IMR-90 (cell line): ENCODE measurements at places on chromosomes 2 and 18.

DNA sequence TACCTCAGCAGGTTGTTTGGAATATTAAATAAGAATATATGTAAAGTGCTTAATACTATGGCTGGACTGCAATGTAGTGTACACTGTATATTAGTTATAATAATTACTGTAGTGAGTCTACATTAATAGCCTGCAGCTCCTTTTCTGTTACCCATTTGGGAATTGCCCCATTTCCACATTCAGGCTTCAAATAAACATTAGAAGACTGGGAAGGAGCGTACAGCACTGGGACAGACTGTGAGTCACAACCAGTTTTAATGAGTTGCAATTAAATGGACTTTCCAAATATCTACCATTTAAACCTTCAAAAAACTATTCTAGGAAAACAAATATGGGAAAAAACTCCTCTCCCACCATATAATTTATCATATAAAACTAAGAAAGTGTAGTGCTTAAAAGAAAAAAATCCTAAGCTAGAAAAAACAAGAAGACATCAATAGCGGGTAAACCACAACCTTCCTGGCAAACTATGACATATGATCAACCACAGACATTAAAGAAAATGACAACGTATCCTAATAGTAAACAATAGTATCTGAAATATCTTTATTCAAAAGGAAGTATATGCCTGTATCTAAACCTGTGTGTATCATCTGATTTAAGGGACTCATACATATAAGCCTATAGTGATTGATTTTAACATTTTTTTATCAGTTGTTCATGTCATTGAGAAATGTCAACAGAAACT is 86.1 kb downstream of the TRIP12 start:
- H3K27me3 ChIP-seq, result no peaks in the 10 kb centered on the region
- H3K4me3 ChIP-seq, result no peak overlapping the region
- H3K36me3 ChIP-seq, result peaks cover 20% of the 10 kb centered on the region
- H3K4me1 ChIP-seq, result 0 out of 2 replicates have a peak, but pooled peaks cover 3% of the 10 kb centered on the region
- DNase-seq, result peak; percentile 77

DNA sequence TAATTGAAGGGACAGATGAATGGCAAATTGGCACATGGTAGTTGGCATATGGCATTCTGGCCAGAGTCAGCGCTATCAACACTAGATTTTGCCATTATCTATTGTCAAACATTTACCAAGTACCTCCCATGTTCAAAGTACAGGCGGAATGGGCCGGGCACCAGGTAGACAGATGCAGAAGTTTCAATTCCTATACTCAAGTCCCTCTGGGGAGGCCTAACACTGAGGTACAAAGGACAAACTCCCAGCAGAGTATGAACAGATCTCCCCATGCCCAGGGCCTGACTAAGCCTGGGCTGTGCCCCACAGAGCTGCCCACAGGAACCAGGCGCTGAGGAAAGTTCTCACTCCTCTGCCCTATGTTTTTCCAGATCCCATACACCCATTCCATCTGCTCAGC is 257.5 kb upstream of the KLHL29 start:
- H3K4me1 ChIP-seq, result no peaks in the 10 kb centered on the region
- H3K4me3 ChIP-seq, result no peak overlapping the region
- no peak for DNase-seq

GRCh38 chr2:67883316-67884087 is 179.3 kb downstream of the C1D start:
- no peak for DNase-seq
- H3K27me3 ChIP-seq, result no peaks in the 10 kb centered on the region; the same call in 1 of the 2 replicates
- no peak overlapping the region for H3K27ac ChIP-seq
- H3K4me1 ChIP-seq, result no peaks in the 10 kb centered on the region
- no peak overlapping the region for H3K4me3 ChIP-seq

GRCh38 chr2:118693287-118693822 is 154.1 kb downstream of the EN1 start:
- H3K27me3 ChIP-seq, result no peaks in the 10 kb centered on the region
- no peaks in the 10 kb centered on the region for H3K36me3 ChIP-seq
- peaks cover 1% of the 10 kb centered on the region; the same call in 1 of the 2 replicates for H3K4me1 ChIP-seq
- DNase-seq, result no peak

GRCh38 chr2:216568576-216568975 is 64.6 kb upstream of the IGFBP2 start:
- H3K36me3 ChIP-seq, result no peaks in the 10 kb centered on the region
- no peaks in the 10 kb centered on the region for H3K4me1 ChIP-seq
- H3K27me3 ChIP-seq, result peaks cover 10% of the 10 kb centered on the region

- H3K4me3 ChIP-seq, result no peak overlapping the region
- H3K27me3 ChIP-seq, result no peaks in the 10 kb centered on the region
- H3K4me1 ChIP-seq, result peaks cover 14% of the 10 kb centered on the region
- no peaks in the 10 kb centered on the region for H3K36me3 ChIP-seq
- peak; percentile 95 for DNase-seq
- peak overlapping the region; percentile 88 for H3K27ac ChIP-seq
These were observed 38.0 kb downstream of the NPAS2 start for GRCh38 chr2:100857915-100858314.

DNA sequence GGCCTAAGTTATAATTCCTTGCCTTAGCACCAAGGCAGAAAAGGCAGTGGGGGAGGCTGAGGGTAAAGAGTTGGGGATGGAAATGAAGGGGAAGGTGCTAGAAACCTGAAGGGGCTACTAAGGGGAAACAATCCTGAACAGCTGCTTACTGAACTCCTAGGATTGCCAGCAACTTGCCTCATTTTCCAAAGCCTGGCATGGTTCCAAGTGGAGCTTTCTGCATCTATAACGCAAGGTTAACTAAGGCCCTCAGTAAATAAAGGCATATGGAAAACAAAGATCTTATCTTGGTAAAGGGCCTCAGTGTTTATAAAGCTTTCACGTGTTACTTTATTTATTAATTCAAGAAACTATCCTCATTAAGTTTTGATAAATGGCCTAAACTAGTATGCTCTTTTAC is 10.9 kb downstream of the MEP1B start:
- no peak overlapping the region for H3K27ac ChIP-seq
- H3K27me3 ChIP-seq, result no peaks in the 10 kb centered on the region; the same call in 1 of the 2 replicates
- H3K36me3 ChIP-seq, result no peaks in the 10 kb centered on the region

- no peaks in the 10 kb centered on the region for H3K36me3 ChIP-seq
- no peaks in the 10 kb centered on the region for H3K4me1 ChIP-seq
- no peak for DNase-seq
- no peak overlapping the region for H3K4me3 ChIP-seq
These were observed 208.2 kb downstream of the CCDC178 start for GRCh38 chr18:33232318-33232626.

DNA sequence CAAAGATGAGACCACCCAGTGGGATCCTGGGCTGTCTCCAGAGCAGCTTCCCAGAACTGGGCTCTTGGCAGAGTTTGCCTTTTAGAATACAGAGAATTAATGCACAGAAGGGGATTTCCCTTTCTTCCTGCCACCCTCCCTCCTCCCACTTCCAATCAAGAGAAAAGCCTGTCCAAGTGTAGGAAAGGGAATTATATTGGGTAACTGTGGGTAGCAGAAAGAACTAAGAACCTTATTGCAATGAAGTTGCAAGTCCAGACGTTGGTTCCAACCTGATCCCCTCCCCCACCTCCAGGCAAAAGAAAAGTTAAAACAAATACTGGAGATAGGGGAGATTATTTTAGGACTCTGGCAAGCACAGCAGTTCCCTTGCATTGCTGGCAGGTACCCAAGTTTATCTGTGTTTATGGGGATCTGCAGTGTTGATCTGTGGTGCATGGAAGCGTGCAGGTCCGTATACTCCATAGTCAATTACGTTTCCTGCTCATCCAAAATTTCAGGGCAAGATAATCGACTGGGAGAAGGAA is 114.3 kb downstream of the PRKCE start:
- H3K36me3 ChIP-seq, result no peaks in the 10 kb centered on the region
- H3K4me3 ChIP-seq, result no peak overlapping the region
- DNase-seq, result peak; percentile 36
- H3K4me1 ChIP-seq, result peaks cover 6% of the 10 kb centered on the region; the same call in 1 of the 2 replicates
- H3K27ac ChIP-seq, result no peak overlapping the region

DNA sequence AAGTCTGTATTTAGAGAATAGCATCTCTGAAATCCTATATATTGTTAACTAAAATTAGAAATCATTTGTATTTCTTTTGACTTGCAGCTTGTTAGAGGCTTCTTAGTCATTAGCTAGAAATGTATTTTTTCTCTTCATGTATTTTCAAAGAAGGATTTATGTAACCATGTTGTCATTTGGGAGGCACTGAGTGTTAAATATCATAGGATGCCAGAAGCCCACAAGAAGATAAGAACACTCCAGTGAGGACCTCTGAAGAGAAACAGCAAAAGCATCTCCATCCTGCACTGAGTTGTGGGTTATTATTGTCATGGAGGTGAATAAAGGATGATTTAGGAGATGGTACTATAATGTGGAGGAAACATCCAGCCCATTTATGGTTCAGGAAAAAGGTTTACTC is 93.5 kb downstream of the UBE2E3 start:
- peak; percentile 71 for DNase-seq
- H3K36me3 ChIP-seq, result peaks cover 3% of the 10 kb centered on the region
- no peaks in the 10 kb centered on the region for H3K27me3 ChIP-seq
- peaks cover 3% of the 10 kb centered on the region for H3K4me1 ChIP-seq
- no peak overlapping the region for H3K27ac ChIP-seq

DNA sequence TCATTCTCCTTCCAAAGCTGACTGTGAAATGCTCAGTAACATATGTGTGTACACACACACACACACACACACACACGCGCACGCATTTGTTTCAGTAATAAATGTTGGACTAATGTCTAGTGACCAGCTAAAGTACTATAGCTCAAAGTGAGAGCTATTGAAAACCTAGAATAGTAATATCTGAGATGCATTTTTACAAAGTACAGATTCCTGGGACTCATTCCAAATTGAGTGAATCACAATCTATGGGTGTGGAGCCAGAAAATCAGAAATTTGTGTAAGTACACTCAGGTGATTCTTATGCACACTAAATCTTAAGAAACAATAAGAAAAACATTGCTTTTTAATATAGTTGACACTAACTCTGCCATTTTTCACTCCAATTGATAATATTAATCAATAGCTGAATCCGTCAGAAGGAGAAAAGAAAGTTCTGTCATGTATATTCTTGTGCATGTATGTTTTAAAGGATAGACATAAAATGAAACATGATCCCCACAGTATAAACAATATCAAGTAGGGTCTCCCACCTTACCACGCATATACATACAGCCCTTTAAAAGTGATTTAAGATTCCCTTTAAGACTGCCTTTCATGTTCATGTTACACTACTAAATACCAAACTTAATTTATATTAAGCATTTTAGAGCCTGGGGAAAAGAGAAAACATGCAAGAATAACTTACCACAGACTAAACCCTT is 123.5 kb downstream of the ATAD2B start:
- H3K27me3 ChIP-seq, result no peaks in the 10 kb centered on the region
- DNase-seq, result peak; percentile 79
- no peak overlapping the region for H3K27ac ChIP-seq
- no peaks in the 10 kb centered on the region for H3K36me3 ChIP-seq

DNA sequence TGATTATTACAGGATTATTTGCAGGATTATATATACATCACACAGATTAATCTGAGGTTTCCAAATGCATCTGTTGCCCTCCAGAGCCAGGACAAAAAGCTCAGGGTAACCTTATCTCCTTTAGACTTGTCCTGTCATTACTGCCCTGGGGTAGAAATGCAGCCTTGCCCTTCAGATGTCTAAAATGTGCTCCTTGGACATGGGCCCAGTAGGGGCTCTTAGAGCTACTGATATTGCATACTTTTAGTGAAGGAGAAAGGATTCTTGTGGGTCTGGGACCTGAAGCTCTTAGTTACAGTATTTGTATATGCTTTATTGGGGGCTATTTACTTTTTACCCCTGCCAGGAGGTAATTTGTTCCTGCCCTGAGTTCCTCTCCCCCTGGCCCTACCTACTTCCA is 56.1 kb downstream of the PRKRA start:
- H3K27me3 ChIP-seq, result no peaks in the 10 kb centered on the region
- no peak for DNase-seq
- no peak overlapping the region for H3K4me3 ChIP-seq
- no peaks in the 10 kb centered on the region for H3K4me1 ChIP-seq
- no peaks in the 10 kb centered on the region for H3K36me3 ChIP-seq
- no peak overlapping the region for H3K27ac ChIP-seq

- no peak overlapping the region for H3K27ac ChIP-seq
- peaks cover 16% of the 10 kb centered on the region for H3K36me3 ChIP-seq
- H3K4me1 ChIP-seq, result no peaks in the 10 kb centered on the region
- DNase-seq, result no peak
- no peaks in the 10 kb centered on the region for H3K27me3 ChIP-seq
- H3K4me3 ChIP-seq, result no peak overlapping the region
These were observed 64.0 kb downstream of the SLC39A10 start for GRCh38 chr2:195721042-195721441.

DNA sequence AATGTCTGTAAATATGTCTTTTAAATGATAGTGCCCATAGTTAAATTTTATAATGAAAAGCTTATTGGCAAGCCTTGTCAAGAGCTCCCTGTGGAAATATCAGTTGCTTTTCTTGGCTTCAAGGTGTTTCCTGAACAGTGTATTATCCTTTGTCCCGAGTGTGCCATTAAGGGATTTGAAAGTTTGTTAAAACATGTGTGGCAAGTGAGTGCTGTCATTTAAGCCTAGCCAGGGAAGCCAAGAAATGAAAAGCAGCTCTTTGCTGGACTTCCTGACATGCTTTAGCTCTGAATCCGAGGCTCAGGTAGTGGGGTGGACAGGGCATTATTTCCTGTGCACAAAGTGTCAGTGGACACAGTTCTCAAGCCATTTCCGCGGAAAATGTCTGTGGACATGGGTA is 111.5 kb downstream of the DIS3L2 start:
- H3K4me3 ChIP-seq, result no peak overlapping the region
- peaks cover 5% of the 10 kb centered on the region for H3K4me1 ChIP-seq
- H3K27ac ChIP-seq, result no peak overlapping the region
- no peaks in the 10 kb centered on the region for H3K36me3 ChIP-seq
- H3K27me3 ChIP-seq, result no peaks in the 10 kb centered on the region

DNA sequence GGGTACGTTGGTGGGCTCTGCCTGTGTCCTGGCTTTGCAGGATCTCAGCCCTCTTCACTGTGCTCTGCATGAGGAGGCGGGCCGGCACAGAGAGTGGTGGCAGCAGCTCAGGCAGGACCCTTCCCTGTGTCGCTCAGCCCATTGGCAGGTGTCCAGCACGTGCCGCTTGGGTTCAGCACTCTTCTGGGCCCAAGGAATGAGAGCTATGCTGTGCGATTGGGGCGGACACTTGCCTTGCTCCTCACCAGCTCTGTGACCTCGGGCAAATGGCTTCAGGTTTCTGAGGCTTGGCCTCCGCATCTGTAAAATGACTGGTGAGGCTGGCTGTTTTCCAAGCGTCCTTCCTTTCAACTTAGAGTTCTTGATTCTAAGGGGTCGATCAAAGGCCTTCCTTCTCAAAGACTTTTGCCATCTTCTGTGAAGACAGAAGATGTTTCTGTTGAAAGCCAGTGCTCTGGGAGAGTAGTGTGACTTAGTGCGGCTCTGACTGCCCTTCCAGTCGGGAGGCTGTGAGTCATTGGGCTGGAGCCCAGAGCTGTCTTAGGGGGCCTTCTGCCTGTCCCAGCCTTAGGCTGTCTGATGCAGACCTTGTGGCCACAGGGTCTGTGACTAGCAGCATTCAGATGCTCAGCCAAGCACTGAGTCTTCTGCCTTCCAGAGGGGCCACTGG is 35.6 kb downstream of the GLI2 start:
- DNase-seq, result peak; percentile 95
- no peaks in the 10 kb centered on the region for H3K27me3 ChIP-seq
- H3K4me3 ChIP-seq, result no peak overlapping the region
- H3K36me3 ChIP-seq, result no peaks in the 10 kb centered on the region
- peak overlapping the region; percentile 82 for H3K27ac ChIP-seq
